ENCODE measurements at places on chromosomes 6 and 20.

GRCh38 chr6:4059115-4059777 is 19.7 kb downstream of the FAM217A start:
- DNase-seq, result no peak

DNA sequence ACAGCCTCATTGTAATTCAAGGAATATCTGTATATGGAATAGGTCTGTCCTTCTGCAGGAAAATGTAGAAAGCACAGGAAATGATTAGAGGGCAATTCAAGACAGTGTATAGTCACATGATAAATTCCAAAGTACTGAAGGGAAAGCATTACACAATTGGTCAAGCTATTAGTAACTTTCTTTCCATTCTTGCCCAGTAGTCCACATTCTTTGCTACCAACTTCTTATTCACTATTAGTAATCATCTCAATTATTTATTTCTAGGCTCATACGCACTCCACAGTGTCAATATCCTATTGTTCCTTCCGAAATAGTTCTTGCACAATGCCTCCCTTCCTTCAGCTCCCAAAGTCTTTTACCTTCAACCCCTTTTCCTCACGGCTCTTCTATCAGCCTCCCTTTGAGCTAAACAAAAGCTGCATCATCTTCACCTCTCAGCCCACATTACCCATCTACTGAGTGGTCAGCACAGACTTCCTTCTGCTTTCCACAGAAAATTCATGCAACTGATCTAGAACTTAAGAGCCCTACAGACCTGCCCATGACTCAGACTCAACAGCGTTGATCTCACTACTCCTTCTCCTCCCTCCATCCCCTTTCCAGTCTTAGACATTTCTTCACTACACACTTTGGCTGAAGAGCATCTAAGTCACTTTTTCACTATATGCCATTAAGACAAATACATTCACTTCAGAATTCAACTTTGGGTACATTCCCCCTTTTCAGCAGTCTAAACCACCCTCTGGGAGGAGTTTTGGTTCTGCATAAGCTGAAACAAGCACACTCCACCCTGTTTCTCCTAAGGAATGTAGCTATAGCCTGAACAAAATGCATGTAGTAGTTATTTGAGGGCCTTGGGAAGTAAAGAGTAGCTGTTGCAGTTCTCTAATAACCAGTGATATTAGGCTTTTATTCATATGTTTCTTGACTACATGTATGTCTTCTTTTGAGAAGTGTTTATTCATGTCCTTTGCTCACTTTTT is 157.9 kb downstream of the KIF16B start:
- no peak for DNase-seq

- no peak for DNase-seq
Observed at GRCh38 chr6:149917679-149918078, 5.2 kb downstream of the RAET1G start.

DNA sequence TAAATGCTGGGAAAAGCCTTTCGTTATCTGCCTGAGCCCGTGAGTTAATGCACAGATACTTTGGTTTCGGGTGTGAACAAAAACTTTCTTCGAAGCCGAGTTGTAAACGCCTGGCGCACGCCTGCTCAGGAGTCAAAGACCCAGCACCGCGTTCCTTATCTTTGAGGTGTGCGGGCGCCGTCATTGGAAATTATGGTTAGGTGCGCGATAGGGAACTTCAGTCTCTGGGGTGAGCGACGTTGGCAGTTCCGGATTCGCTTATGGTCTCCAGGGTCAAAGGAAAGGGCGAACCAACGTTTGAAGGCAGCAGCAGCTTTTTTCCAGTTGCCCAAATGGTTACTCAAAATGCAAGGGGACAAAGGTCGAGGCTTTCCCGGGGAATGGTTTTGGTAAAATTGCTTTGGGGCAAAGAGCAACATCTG is 853 bp downstream of the SLC22A3 start:
- DNase-seq, result no peak

GRCh38 chr6:124400261-124400999 is 561.8 kb upstream of the RNF217 start:
- DNase-seq, result peak; percentile 8

DNA sequence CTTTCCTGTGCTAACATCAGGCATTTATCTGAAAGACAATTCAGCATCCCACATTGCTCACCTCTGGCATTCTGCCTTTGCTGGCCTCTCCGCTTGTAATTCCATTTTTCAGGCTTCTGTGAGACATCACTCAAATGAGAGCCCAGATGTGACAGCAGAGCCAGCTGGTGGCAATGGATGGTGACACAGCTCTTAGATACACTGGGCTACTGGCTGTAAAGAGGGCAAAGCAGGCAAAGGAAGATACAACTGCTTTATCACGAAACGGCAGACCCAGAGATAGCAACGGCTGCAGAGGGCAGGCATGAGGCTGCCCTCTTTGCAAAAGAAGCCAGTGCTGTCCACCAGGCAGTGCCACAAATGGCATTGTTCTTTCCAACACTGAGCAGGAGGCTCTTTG is 329.8 kb downstream of the KIF16B start:
- DNase-seq, result no peak

DNA sequence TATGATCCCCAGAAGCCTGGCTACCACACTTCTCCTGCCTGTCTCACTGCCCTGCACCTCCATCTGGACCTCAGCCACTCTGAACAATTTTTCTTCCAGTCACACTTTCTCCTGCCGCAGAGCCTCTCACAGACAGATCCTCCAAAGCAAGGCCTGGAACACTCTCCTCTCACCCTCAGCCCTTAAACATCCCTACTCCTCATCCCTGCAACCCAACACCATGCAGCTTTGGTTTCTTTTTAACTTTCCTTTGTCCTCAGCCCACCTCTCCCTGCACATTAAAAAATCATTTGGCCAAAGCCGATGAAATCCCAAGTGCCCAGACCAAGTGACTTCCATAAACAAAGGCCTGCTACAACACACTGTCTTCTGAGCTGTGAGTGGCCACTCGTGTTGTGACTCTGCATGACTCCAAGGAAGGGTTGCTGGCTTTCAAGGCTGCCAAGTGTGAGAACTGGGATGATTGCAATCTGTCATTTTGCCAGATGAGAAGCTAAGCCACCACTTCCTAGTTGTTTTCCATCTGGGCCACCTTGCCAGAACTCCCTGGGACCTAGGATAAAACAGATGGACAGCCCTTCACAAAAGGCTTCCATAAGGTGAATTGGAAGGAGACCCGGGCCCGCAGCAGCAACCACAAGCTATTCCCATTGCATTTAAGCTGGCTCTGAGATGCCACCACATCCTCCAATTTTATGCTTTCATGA is 144.4 kb upstream of the SSTR4 start:
- DNase-seq, result no peak

DNA sequence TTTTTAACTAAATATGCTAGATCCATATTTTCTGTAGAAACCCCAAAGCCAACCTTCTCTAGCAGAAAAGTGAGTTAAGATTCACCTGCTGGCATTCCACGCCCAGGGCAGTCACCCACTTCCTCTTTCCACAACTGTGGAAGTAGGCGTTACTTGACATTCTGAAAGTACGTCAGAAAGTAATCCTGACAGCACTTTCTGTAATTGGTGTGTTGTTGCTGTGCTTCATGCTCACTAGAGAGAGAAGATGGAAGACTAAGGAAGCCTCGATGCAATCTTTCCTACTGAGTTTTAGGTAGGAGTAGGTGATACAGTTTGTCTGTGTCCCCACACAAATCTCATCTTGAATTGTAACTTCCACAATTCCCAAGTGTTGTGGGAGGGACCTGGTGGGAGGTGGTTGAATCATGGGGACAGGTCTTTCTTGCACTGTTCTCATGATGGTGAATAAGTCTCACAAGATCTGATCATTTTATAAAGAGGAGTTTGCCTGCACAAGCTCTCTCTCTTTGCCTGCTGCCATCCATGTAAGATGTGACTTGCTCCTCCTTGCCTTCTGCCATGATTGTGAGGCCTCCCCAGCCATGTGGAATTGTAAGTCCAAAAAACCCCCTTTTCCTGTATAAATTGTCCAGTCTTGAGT is 101.1 kb downstream of the MAP3K7 start:
- DNase-seq, result no peak

GRCh38 chr6:80642452-80642851 is 536.0 kb downstream of the BCKDHB start:
- no peak for DNase-seq

DNA sequence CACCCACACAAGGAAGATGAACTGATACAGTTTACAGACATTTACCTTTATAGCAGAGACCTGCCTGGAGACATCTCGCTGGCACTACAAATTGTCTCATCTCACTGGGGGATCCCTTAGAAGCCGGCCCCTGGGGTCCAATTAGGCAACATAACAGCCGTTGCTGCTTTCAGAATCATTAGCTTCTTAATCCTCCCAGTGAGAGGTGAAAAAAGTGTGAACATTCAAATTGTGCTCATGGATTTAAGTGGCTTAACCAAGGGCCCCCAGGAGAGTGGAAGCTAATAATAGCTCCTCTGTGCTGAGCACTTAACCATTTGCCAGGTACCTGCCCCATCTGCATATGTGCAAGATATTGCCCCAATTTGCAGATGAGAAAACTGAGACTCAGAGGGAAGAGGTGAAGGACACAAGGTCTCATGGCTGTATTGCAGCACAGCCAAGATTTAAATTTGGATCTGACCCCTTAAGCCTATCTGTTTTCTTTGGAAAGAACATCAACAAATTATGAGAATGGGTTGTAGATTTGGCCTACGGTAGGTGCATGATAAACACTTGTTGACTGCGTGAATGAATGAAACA is 101.0 kb downstream of the EYA2 start:
- DNase-seq, result peak; percentile 98

DNA sequence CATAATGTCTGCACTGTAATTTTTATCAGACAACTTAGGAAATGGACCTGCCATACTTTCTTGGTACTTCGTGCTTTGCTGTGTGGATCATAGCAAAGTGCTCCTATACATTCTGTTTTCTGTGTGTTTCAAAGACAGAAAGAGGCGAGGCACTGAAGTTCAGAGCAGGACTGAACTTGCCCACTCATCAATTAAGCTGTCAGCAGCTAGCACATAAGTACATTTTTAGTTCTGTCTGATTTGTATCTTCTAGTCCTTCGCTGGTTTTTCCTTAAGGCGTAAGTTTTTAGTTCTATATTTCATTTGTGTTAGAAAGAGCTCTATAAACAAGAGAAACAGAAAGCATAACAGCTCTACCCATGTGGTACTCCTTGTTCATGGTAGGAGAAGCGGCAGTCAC is 42.1 kb downstream of the MAP3K4 start:
- DNase-seq, result peak; percentile 63

- DNase-seq, result no peak
Observed at GRCh38 chr6:117557951-117558350, 44.4 kb downstream of the GOPC start.

- DNase-seq, result no peak
Observed at GRCh38 chr20:3592931-3593330, 70.3 kb downstream of the GFRA4 start.

DNA sequence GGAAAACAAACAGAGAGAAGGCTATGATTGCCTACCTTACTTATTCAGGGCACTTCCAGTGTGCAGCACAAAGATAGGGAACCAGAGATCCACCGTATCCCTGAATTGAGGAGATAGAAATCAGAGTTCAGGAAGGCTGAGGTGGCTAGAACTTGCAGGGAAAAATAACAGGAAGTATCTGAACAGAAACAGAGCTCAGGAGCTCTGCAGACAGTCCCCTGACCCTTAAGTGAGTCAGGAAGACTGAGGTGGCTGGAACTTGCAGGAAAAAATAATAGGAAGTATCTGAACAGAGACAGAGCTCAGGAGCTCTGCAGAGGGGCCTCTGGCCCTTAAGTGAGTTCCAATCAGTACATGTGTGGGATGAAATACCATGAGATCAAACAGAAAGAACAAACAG is 65.4 kb downstream of the RPRD1B start:
- DNase-seq, result no peak

- no peak for DNase-seq
Observed at GRCh38 chr6:1617466-1618310, 8.0 kb downstream of the FOXC1 start.

DNA sequence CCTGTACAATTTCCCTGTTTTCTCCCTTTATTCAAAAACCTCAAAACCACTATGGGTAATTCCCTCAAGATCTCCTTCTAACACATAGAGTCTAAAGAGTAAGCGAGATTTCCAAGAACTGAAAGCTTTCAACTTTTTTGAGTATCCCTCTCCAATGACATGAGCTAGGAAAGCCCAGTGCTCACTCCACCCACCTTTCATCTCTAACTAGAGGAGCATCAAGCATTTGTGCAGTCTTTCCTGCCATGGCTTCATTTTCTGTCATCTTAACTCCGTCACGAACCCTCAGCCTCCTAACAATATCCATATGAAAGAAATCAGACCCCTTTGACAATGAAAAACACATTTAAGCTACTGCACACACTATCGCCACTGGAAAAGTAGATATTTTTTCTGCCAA is 91.9 kb upstream of the SUPT3H start:
- DNase-seq, result no peak

DNA sequence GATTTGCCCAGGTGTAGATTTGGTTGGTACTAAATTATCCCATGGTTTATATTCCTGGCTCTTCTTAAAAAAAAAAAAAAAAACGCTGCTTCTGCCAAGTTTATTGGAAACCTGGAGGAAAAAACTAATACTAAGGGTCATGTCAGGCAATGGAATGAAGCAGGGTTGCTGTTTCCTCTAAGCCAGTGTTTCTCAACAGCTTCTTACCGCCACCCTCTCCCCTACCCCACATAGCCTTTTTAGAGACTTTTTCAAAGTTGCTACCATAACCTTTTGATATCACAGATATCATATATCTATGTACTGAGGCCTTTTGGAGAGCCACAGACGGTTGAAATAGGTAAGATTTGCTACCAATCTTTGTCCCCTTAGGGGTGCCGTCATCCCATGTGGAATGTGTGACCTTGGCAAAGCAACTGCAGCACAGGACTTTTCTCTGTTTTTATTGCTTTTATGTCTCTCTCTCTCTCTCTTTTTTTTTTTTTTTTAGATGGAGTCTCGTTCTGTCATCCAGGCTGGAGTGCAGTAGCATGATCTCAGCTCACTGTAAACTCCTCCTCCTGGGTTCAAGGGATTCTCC is 35.0 kb downstream of the SYTL3 start:
- DNase-seq, result no peak

DNA sequence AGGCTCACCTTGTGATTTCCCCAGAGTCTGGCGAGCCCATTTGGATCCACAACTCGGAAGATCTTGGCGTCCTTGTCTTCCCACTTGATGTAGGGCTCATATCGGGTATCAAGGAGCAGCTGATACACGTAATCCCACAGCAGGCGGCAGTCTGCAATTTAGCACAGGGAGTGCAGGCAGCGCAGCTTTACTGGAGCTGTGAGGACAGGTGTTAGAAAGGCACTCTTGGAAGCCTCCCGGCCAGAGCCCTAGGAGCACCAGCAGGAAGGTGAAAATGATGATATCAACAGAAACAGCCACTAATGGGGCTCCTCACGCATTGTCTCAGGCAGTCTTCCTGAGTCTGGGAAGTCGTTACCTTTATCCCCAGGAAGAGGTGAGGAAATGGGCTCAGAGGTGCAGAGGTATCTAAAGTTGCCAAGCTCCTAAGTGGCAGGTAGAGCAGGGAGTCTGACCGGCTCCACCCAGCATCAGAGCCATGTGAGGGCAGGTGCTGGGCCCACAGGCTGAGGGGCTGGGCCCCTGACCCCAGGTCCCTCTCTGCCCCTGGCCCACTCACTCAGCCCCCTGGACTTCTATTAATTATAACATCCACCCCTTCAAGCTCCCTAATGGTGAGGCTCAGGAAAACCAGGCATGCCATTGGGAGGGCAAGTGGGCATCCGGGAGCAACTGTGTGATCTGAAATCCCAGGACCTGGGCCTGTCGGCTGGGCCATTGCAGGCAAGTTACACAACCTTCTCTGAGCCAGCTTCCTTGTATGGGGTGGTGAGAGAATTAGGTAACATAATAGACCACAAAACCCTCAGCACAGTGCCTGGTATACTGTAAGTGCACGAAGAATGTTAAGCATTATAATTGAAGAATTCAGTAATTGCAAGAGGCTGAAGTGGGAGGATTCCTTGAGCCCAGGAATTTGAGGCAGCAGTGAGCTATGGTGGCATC is 18.3 kb downstream of the ETV7 start:
- peak; percentile 95 for DNase-seq
